ENCODE measurements at places on chromosomes 6 and 20. TPM values are rescaled to one million over a fixed set of nuclear protein-coding genes. Genes with fewer than 3 reads are reported as not detected.

- DNase-seq = no peak
Measured at GRCh38 chr6:13380761-13381160, 52.4 kb upstream of the TBC1D7 start.

DNA sequence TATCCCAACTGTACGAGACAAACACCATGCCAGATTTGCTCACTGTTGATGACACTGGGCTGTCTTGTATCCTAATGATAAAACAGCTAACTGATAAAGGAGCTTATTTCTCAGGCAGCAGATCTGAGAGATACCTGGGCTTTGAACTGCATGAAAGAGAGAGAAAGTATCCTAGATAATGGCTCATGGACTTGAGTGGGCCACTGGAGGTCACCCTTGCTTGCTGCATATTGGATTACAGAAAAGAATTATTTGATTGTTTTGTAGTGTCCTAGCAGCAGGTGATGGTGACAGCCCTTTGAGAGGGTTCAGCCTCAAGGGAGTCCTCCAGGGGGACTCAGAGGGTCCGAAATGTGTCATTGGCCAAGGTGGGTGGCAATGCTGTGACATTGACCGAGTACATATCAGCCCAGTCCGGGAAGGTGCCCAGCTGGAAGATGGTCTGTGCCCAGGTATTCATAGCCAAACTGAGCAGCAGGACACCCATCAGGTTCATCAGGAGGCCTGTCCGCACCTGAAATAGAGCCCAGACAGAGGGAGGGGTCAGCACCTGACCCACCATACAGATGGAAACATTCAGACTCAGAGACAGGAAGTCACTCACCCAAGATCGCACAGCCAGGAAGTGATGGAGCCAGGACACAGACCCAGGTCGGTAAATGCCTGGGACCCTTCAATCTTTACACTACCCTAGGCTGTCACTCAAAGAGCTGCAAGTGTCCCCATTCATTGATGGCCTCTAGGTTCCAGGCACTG, 9.4 kb upstream of the OCSTAMP start:
- no peak for DNase-seq

- DNase-seq = no peak
Measured at GRCh38 chr6:16712255-16712930, 48.9 kb downstream of the ATXN1 start.

SFTA2 gene
- not detected for total RNA-seq

DNA sequence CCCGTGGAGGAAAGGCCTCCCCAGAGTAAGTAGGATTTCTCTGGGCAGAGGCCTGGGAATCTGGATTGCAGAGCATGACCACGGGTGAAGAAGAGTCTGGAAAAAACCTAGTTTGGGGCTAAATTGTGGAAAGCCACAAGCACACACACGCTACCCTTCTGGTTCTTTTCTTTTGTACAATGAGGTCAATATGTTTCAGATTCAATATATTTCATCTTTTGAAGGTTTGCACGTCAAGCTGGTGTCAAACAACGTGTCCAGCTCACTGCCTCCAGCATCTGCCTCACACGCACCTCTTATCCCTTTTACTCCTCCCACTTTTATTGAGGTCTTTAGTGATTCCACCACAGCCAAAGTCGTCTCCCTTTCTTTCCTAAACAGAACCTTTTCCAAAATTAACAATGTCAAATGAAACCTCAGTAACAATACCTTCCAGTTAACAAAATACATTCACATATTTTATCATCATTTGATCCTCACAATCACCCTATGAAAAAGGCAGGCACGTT, 773 bp upstream of the EPB41L2 start:
- DNase-seq = no peak

TSPO2 gene
- not detected for total RNA-seq

SOX12 gene
- 11.0 TPM for total RNA-seq

DNA sequence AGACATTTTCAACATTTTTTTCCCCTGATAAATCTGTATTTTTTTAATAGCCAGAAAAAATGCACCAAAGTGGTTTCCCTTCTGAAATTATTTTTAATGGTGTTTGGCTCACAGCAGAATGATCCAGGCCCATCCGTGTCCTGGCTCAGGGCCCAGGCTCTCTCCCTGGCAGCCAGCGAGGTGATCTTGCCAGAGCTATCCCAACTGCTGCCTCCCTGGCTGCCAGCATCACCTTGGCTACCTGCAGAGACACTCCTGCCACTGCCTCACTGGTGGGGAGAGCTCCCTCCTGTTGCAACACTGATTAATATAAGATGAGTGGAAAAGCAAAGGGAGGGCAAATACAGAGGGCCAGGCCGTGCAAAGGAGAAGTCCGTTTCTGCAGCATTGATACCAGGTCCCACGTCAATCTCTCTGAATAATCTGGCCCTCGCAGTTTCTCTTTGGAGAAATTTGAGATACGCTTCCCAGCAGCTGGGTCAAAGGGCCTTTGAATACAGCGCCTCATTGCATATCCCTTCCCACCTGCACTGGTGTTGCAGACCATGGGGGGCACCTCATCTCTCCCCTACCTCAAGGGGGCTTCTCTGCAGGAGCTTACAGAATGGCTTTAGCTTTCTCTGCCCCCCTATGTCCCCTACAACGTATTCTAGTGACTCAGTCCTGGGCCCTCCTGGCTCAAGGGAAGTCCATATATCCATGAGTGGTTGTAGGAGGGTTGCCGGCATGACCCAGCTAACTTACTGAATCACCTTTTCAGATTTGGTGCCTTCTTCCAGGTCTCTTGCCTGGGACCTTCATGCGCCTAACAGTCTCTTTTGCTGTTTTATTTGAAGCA, 12.8 kb upstream of the DSTN start:
- peak; percentile 70 for DNase-seq

DNA sequence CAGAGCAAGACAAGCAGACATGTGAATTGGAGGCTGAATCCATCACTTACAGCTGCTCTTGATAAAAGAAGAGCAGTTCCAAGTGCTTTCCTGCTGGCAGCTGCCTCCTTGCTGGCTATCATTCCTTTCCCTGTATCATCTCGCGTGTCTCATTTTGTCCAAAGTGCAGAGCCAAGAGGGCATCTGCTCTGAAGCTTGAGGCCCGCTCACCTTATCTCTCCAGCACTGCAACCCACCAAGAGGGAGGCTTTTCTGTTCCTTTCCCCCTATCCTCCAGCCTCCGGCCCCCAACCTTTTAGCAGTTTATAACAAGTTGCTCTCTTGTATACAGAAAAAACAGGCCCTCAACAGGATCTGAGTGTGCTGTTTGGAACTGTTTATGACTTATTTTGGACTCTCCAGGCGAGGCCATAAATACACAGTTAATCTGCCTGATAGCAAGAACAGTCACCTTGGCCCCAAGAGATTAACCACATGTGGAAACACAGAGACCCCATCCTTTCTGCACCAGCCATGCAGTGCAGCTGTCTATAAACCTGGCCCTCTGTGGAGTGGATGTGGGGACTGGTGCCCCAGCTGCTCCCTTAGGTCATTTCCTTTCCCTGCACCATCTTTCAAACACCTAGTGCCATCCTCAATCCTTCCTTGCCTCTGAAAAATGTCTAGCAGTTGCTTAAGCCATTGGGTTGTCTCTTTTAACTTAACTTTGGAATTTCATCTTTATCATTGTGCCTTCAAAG, 172.5 kb upstream of the FERMT1 start:
- DNase-seq = no peak

GRCh38 chr20:4130404-4131189, 115.2 kb upstream of the RNF24 start:
- DNase-seq = no peak

NOL4L gene
- total RNA-seq = 8.4 TPM

- no peak for DNase-seq
Measured at GRCh38 chr6:12381587-12381986, 91.4 kb downstream of the EDN1 start.

- DNase-seq = no peak
Measured at GRCh38 chr6:159252955-159253508, 83.8 kb downstream of the FNDC1 start.

DNA sequence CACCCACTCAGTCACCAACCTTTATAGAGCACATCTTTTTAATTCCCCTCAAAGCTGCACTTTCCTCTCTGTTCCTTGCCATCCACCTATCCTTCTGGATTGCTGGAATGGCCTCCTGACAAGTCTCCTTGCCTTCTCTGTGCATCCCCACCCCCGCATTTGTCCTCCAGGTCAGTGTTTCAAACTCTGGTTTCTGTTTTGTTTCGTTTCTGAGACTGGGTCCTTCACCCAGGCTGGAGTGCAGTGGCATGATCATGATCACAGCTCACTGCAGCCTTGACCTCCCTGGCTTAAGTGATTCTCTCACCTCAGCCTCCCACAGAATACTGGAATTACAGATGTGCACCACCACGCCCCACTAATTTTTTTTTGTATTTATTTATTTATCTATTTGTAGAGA, 96.2 kb downstream of the PLCB1 start:
- DNase-seq = no peak

- DNase-seq = no peak
Measured at GRCh38 chr20:16205507-16205906, 367.7 kb downstream of the KIF16B start.

DNA sequence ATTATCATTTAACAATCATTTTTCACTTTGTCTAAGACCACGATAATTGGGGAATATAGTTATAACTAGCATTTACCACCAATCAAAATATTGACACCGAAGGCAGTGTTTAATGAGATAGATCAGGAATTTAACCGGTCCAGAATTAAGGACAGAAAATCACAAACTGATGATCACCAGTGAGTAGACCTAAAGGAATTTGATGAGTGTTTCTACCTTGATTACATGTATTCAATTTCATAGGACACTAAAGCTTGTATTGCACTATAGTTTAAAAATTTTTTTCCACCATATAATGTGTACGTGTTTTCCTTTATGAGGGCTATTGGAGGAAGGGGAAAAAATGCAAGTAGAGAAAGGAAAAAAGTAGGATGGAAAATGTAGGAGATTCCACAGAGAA, 22.6 kb upstream of the ARHGAP18 start:
- no peak for DNase-seq

GRCh38 chr20:10721137-10721896, 47.5 kb upstream of the JAG1 start:
- DNase-seq = no peak

DNA sequence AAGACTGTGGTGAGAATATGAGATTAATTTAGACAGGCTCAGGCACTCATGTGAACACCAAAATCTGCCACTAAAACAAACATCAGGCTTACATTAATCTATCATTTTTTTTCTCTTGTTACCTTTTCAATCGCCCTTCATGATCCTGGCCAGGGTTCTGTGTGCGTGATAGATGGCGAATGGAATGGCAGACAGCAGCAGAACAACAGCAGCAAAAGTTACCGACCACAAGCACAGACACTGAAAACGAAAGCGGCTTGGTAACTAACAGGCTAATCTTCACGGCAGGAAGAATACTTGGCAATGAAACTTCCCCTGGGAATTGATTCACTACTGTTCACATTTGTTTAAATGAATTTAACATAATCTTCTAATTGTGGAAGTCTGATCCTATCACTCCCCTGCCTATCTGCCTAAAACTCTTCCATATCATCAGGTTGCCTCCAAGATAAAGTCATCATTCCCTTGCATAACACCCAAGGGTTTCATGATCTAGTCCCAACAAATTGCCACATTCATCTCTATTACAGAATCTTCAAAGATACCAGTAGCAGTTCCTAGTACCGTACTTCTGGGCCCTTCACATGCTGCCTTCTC, 28.7 kb downstream of the PTPRK start:
- DNase-seq = no peak

- no peak for DNase-seq
Measured at GRCh38 chr6:105646391-105646867, 243.5 kb upstream of the PREP start.

DUSP15 gene
- 7.2 TPM for total RNA-seq

DNA sequence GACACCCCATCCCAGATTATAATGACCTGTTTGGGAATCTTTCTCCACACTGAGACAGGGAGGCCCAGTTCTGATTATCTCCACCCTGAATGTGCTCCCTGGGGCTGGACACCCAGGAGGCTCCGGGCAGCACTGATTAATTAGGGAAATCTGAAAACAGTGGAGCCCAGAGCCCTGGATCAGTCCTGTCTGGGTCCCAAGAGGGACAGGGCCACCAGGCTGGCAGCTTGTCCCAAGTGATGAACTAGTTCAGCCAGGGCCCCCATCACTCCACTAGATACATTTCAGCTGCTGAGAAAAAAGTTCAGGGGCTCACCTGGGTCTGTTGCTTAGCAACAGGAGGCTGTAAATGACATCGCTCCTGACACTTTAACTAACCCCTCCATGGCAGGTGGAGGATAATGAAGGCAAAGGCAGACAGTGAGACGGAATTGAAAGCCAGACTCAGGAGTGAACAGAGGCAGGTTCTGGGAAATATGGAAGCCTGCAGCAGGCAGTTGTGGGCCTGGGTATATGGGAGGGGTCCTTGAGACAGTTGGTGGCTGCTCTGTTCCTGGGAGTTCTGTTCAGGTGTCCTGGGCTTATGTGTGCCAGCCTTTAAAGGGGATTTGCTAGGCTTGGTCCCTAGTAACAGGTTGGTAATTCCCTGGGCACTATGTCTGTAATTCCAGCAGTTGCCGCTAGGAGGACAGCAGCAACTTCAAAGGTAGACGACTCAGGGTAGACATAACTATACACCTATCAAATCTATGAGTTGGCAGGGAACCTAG, 78.3 kb upstream of the CTNNBL1 start:
- DNase-seq = no peak

GRCh38 chr6:52164319-52165094, 21.7 kb upstream of the IL17A start:
- no peak for DNase-seq

- no peak for DNase-seq
Measured at GRCh38 chr20:57882451-57883161, 172.8 kb upstream of the PMEPA1 start.

DNA sequence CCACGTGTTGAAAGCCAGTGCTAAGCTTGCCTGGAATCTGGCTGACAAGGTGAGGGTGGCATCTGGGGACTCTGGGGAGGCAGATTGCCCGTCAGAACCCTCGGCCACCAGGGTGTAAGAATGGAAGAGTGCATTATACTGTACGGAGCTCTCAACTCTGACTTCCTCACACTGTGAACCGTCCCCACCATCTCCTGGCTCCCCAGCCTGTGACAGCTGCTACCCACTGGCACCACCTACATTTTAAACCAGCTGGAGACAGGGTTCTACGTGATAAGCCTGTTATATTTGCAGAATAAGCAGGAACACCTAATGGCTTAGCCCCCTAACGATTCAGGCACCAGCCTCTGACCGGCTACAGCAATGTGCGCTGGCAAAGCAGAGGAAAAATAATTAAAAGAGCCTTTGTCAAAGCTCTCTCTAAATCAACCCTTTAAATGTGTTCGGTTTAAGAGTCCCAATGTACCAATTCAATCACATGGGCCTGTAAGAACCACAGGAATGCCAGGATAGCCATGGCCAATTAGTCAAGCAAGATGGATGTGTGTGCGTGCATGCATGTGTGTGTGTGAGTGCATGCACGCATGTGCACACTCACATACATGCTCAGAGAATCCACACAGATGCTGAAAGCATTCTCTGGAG, 89.1 kb upstream of the TAB2 start:
- no peak for DNase-seq

DNA sequence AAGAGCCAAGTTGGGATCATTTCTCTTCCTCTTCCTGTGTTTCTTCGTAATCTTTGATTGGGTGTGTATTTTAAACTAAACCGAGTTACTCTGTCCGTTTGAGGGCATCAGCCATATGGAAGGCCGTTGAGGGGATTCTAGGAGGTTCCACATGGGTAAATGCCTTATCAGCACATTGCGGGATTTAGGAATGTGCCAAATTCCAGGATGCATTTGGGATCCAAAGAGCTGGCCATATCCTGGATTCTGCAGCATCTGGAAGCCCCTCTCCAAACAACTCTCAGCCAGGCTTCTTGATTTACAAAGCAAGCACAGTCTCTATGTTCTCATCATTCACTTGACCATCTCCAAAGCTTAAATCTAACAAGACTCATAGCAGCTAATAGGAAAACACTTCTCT, 67.6 kb upstream of the RIN2 start:
- no peak for DNase-seq

Measured in heart right ventricle (tissue), 16 donors.